ENCODE measurements at places on chromosomes 1 and 21. TPM values are rescaled to one million over a fixed set of nuclear protein-coding genes. Genes with fewer than 3 reads are reported as not detected.

The GJA5 gene
- 2.0 TPM for total RNA-seq

The GBP7 gene
- total RNA-seq, result not detected

The ST6GALNAC5 gene
- 0.98 TPM for total RNA-seq

The BRINP3 gene
- total RNA-seq, result not detected

The DEPDC1 gene
- total RNA-seq, result 24.0 TPM

The REN gene
- total RNA-seq, result 0.33 TPM

The S100A2 gene
- total RNA-seq, result 0.33 TPM

The UMODL1 gene
- not detected for total RNA-seq

The F11R gene
- total RNA-seq, result 144 TPM

The LCK gene
- not detected for total RNA-seq

The S100A7A gene
- total RNA-seq, result not detected

The ANKRD34A gene
- 0.33 TPM for total RNA-seq

The CDA gene
- 0.98 TPM for total RNA-seq

The SOX13 gene
- total RNA-seq, result 24.6 TPM

The DMBX1 gene
- not detected for total RNA-seq

The MATN1 gene
- under 0.01 TPM for total RNA-seq

The B3GALT5 gene
- total RNA-seq, result 0.10 TPM

The MECR gene
- 27.4 TPM for total RNA-seq

The MPZL1 gene
- 142 TPM for total RNA-seq

The TTC22 gene
- not detected for total RNA-seq

The CYP4B1 gene
- total RNA-seq, result not detected

The PM20D1 gene
- not detected for total RNA-seq

The EPS8L3 gene
- under 0.01 TPM for total RNA-seq

The CCDC185 gene
- total RNA-seq, result not detected

The MTF1 gene
- 4.4 TPM for total RNA-seq

The ACOT11 gene
- 3.6 TPM for total RNA-seq

The LINGO4 gene
- total RNA-seq, result not detected

The IL24 gene
- total RNA-seq, result not detected

The EIF2D gene
- 61.1 TPM for total RNA-seq

The NT5C1A gene
- total RNA-seq, result not detected

The ZNF648 gene
- not detected for total RNA-seq

The LCE1D gene
- total RNA-seq, result not detected

The NLRP3 gene
- 0.10 TPM for total RNA-seq

The TTLL7 gene
- total RNA-seq, result 0.98 TPM

The PAQR6 gene
- 0.57 TPM for total RNA-seq

The FMO2 gene
- under 0.01 TPM for total RNA-seq

The SLC25A33 gene
- total RNA-seq, result 4.9 TPM

The CRYBG2 gene
- total RNA-seq, result not detected

The JAM2 gene
- total RNA-seq, result 1.8 TPM

The ADORA1 gene
- not detected for total RNA-seq

The PTAFR gene
- total RNA-seq, result 0.29 TPM

Data from vein endothelial cell (primary cell).